Activated B cell treated with CpG ODN at 0.5 μM for 24 hours (primary cell): ENCODE measurements at places on chromosomes 6 and 20. TPM values are rescaled to one million over a fixed set of nuclear protein-coding genes. Genes with fewer than 3 reads are reported as not detected.
A peak's percentile ranks its signal among the peaks of the same experiment; 100 is the strongest.

DNA sequence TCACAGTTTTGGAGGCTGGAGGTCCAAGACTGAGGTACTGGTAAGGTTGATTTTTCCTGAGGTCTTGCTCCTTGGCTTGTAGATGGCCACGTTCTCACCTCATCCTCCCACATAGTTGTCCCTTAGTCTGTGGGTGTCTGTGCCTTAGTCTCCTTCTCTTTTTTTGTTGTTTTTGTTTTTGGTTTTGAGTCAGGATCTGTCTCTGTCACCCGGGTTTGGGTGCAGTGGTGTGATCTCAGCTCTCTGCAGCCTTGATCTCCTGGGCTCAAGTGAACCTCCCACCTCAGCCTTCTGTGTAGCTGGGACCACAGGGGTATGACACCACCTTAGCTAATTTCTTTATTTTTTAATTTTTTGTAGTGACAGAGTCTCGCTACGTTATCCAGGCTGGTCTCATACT, 245.2 kb downstream of the PHACTR1 start:
- peaks cover 33% of the 10 kb centered on the region for H3K27me3 ChIP-seq
- H3K4me3 ChIP-seq = no peak overlapping the region
- peaks cover 3% of the 10 kb centered on the region for H3K36me3 ChIP-seq

The C20orf96 gene
- 5.3 and 5.5 TPM in 2 replicates for total RNA-seq

The GSTA2 gene
- total RNA-seq = not detected in 2 replicates

The TXNDC5 gene
- 68.2 TPM in 2 replicates for total RNA-seq

- peaks cover 86% of the 10 kb centered on the region for H3K4me1 ChIP-seq
- no peaks in the 10 kb centered on the region for H3K36me3 ChIP-seq
- H3K4me3 ChIP-seq = peak overlapping the region; percentile 56
- no peak for DNase-seq
Measured at GRCh38 chr6:189676-190075, 102.6 kb upstream of the DUSP22 start.

DNA sequence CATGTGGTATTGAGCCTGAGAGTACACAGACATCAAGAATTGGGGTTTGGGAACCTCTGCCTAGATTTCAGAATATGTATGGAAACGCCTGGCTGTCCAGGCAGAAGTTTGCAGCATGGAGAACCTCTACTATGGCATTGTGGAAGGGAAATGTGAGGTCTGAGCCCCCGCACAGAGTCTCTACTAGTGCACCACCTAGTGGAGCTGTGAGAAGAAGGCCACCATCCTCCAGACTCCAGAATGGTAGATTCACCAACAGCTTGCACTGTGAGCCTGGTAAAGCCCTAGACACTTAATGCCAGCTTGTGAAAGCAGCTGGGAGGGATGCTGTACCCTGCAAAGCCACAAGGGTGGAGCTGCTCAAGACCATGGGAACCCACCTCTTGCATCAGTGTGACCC, 658.2 kb downstream of the HACE1 start:
- no peaks in the 10 kb centered on the region for H3K27me3 ChIP-seq
- no peaks in the 10 kb centered on the region for H3K4me1 ChIP-seq
- DNase-seq = no peak
- H3K27ac ChIP-seq = no peak overlapping the region
- no peaks in the 10 kb centered on the region for H3K36me3 ChIP-seq
- no peak overlapping the region for H3K4me3 ChIP-seq
